ENCODE measurements at places on chromosomes 7 and 10.

DNA sequence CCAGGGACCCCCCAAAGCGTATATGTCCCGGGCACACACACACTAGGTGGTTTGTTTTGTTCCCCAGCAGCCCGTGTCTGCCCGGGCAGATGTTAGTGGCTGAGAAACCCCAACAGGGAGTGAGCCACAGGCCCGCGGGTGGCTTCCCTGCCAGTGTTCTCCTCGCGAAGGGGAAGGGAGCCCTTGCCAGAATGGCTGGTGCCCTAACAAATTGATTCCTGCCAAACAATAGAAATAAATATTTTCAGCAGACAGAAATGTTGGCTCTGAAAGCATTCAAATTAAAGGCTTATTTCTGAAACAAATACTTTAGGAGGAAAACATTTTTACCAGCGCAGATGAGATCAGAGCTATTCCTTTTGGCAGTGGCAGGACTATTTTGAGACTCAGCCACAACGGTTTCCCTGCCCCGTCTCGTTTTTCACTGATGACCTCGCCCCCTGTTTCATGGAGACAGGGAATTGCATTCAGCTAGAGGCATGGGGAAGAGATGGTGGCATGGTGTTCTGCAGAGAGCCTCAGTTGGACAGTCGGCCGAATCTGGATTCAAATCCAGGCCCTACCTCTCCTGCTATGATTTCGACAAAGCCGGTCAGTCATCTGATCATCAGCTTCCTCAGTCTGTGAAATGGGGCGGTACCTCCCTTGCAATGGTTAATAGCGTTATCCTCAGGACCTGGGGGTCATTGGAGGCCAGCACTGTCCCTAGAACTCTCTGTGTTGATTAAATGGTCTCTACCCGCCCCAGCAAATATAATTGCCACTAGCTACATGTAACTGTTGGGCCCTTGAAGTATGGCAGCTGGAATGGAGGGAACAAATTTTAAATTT is 84.5 kb downstream of the CUX1 start:
- no peak for DNase-seq

- peak; percentile 30 for DNase-seq
Measured at GRCh38 chr7:7970531-7971307, 2.1 kb downstream of the GLCCI1 start.

DNA sequence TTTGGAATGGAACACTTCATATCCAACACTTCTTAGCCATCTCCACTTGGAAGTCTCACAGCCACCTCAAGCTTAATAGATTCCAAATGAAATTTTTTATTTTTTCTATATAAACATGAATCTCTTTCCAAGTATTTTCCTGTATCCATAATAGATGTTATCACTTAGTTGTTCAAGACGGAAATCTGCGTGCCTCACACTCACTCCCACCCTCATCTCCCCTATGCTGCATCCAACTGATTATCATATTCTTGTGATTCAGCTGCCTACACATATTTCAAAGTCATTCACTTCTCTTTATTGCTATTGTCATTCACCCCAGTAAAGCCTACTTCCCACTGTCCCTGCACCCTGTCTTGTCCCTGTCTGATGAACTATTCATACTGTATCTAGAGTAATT is 70.2 kb upstream of the MKX start:
- no peak for DNase-seq

- peak; percentile 66 for DNase-seq
Measured at GRCh38 chr10:66678521-66678920, 247.3 kb upstream of the LRRTM3 start.

DNA sequence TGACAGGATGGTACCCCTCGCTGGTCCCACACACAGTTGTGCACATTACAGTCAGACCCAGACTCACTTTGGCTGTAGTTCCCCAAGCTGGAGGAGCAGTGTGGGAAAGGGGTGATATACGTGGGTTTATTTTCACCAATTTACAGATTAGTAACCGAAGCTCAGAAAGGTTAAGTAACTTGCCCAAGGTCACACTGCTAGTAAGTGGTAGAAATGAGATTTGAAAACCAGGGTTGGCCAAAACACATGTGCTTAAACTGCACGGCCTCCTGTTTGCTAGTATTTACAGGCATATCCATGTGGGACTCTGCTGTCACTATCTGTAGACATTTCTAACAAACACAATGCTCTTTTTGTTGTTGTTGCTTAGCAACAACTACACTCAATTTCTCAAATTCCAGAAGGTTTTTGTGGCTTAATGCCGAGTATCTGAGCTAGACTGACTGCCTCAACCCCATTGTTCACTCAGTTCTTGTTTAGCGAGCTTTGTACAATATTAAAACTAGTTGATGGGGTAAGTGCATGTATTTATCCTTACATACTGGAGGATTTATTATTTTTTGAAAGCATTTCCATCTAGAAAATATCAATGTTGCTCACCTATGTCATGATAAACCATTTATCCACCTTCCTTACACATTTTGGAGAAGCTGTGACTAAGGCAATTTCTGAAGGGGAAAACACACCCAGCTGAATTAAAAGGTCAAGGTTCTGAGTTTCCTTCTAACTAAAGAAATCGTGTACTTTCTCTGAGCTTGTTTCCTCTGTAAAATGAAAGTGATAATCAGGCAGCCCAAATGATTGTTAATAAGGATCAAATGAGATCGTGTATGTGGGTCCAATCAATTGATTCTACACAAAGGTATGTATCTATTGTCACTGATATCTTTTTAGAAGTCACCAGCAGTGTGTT is 5.3 kb upstream of the TMEM139 start:
- DNase-seq, result peak; percentile 87

- DNase-seq, result no peak
Measured at GRCh38 chr10:34320265-34320664, 494.8 kb downstream of the PARD3 start.

GRCh38 chr7:98323597-98324322 is 42.3 kb downstream of the BRI3 start:
- DNase-seq, result no peak

All from mammary epithelial cell (primary cell).